ENCODE measurements at places on chromosomes 3 and 15. TPM values are rescaled to one million over a fixed set of nuclear protein-coding genes. Genes with fewer than 3 reads are reported as not detected.
A peak's percentile ranks its signal among the peaks of the same experiment; 100 is the strongest.

- no peak overlapping the region for H3K4me3 ChIP-seq
- DNase-seq = no peak
- no peak overlapping the region for H3K27ac ChIP-seq
- H3K27me3 ChIP-seq = no peaks in the 10 kb centered on the region
- H3K36me3 ChIP-seq = no peaks in the 10 kb centered on the region
- peaks cover 36% of the 10 kb centered on the region for H3K4me1 ChIP-seq
Observed at GRCh38 chr3:194466761-194467356, 19.9 kb downstream of the ATP13A3 start.

The UBE2E2 gene
- 58.1 TPM for total RNA-seq

The CD86 gene
- total RNA-seq = 3.9 TPM

GRCh38 chr15:95365511-95366107 is 964.9 kb upstream of the NR2F2 start:
- H3K36me3 ChIP-seq = no peaks in the 10 kb centered on the region
- no peak for DNase-seq
- peak overlapping the region; percentile 40 for H3K27ac ChIP-seq
- H3K4me3 ChIP-seq = no peak overlapping the region
- no peaks in the 10 kb centered on the region for H3K27me3 ChIP-seq

DNA sequence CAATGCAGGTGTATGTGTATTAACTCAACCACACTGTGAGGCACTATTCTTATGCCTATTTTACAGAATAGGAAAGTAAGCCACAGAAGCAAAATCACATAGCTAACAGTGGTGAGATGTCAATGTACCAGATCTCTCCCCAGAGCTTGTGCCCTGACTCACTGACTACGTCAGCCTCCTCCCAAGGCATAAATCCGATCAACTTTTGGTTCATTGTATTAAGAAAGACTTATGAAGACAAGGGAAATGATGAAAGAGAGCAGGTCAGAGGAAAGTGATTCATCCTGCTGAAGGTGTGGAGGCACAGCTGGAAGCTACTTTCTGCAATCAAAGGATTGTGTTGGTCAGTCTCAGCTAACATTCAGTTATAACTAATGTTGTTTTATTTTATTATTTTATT is 33.0 kb upstream of the SV2B start:
- no peaks in the 10 kb centered on the region for H3K4me1 ChIP-seq
- H3K4me3 ChIP-seq = no peak overlapping the region
- DNase-seq = peak; percentile 64
- no peaks in the 10 kb centered on the region for H3K27me3 ChIP-seq
- H3K36me3 ChIP-seq = no peaks in the 10 kb centered on the region

The ENTPD3 gene
- total RNA-seq = 2.3 TPM

DNA sequence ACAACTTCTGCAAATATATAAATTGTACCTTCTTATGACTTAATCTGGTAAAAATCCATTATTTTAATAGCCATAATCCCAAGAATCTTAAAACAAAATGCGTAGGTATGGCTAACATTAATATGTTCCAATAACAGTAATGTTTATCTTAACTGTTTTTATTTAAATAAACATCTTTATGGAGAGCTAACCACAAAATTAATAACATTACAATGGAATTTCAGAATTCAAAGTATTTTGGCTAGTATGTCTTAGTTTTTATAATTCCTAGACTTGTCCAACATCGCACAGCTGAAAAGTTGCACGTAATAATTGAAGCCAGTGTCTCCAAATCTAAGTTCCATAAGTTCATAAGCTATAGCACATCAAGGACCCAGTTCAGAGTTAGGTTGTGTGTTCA is 47.6 kb downstream of the ANKRD28 start:
- no peaks in the 10 kb centered on the region for H3K27me3 ChIP-seq
- H3K4me3 ChIP-seq = no peak overlapping the region
- H3K27ac ChIP-seq = no peak overlapping the region
- peaks cover 4% of the 10 kb centered on the region for H3K4me1 ChIP-seq
- no peak for DNase-seq
- H3K36me3 ChIP-seq = peaks cover 4% of the 10 kb centered on the region

DNA sequence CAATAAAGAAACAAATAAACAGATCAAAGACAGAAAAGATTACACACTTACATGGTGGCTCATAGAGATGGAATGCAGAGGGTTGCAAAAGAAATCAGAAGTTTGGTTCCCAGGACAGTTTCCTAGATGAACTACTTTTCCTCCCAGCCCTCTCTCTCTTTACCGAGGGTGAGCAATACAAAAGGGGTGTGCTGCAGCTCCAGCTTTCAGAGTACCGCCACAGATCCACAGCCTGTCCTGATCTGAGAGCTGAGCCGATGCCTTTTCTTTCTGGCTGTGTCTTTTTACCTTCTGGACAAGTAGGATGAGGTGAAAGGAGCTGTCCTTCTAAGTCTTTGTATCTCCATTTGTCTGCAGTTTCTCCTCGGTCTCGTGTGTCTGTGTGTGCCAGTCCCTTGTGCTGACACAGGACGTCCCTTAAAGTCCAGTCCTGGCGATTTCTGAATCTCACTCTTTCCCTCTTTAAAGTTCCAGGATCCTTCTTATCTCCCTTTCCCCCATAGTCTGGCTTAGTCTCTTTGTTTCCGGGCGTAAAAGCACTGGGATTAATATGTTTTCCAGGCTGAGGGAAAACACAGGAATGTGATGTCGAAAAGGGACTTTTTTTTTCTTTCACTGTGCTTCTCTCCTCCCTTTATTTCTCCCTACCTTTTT is 540 bp downstream of the CCDC80 start:
- peak overlapping the region; percentile 83 for H3K27ac ChIP-seq
- peaks cover 84% of the 10 kb centered on the region for H3K4me1 ChIP-seq
- no peak for DNase-seq

DNA sequence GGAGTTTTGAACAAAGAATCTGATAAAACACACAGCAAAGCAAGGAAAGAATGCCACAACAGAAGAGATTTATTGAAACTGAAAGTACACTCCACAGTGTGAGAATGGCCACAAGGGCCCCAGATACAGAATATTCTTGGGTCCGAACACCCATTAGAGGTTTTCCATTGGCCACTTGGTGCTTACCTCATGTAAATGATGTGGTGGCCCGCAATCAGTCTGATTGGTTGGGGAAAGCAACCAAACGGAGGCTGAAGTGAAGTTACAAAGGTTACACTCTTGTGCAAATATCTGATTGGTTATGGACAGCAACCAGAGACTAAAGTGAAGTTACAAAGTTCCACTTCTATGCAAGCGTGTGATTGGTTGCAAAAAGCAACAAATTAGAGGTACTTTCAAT is 20.4 kb downstream of the NSUN3 start:
- no peaks in the 10 kb centered on the region for H3K27me3 ChIP-seq
- H3K27ac ChIP-seq = no peak overlapping the region
- no peak for DNase-seq
- no peaks in the 10 kb centered on the region for H3K4me1 ChIP-seq
- H3K4me3 ChIP-seq = no peak overlapping the region

The XCR1 gene
- not detected for total RNA-seq

The LSMEM2 gene
- not detected for total RNA-seq

DNA sequence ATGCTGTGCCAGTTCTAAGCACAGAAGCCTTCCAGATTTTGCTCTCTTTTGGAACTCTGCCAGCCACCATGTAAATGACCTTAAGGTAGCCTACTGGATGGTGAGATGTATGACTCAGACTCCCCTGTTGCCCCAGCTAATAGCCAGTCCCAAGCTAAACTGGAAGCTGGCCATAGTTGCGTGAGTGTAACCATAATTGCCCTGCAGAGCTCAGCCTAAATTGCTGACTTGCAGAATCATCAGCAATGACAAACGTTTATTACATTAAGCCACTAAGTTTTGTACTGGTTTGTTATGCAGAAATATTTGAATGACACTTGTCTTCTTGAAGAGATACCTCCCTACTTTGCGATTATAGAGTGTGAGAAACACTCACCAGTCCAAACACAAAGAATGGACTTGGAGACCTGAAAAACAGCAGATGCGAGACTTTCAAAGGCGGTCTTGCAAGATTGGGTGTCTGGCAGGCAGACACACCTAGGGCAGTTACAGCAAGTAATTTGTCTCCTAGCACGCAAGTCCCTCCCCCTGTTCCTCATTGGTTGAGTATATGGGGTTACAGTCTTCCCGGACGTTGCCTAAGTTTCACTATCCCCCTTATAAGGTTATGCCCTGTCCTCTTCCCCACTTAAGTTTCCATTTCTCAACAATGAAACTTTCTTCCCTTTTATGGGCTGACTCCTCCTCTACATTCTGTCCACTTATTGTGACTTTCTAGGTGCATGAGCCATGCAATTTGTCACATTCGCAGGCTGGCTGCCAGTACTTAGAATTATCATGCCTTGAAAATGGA is 83.6 kb upstream of the XCR1 start:
- no peak overlapping the region for H3K4me3 ChIP-seq
- DNase-seq = no peak
- no peaks in the 10 kb centered on the region for H3K36me3 ChIP-seq
- no peaks in the 10 kb centered on the region for H3K27me3 ChIP-seq
- peak overlapping the region; percentile 6 for H3K27ac ChIP-seq
- peaks cover 13% of the 10 kb centered on the region for H3K4me1 ChIP-seq

GRCh38 chr15:45689616-45690015 is 54.8 kb downstream of the SQOR start:
- no peak for DNase-seq
- H3K27me3 ChIP-seq = no peaks in the 10 kb centered on the region
- no peaks in the 10 kb centered on the region for H3K4me1 ChIP-seq
- no peak overlapping the region for H3K27ac ChIP-seq

The THRB gene
- total RNA-seq = 31.5 TPM

The TMCO5A gene
- total RNA-seq = not detected

The SSR3 gene
- 206 TPM for total RNA-seq

DNA sequence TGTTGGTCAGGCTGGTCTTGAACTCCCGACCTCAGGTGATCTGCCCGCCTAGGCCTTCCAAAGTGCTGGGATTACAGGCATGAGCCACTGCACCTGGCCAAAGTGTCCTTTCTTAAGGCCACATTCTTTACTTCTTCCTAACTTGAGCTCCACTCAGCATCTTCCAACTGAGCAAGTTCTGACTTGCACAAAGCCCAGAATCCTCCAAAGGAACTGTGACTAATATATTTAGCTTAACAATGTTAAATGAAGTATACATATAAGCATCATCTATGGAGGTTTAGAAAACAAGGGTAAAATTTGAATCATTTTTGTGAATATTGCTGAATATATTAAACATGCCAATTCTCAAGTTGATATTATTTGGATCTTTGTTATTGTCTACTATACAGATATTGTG is 93.7 kb downstream of the SHQ1 start:
- no peaks in the 10 kb centered on the region for H3K4me1 ChIP-seq
- H3K27me3 ChIP-seq = no peaks in the 10 kb centered on the region
- DNase-seq = no peak
- peaks cover 6% of the 10 kb centered on the region for H3K36me3 ChIP-seq
- no peak overlapping the region for H3K27ac ChIP-seq

- peaks cover 50% of the 10 kb centered on the region for H3K36me3 ChIP-seq
- no peaks in the 10 kb centered on the region for H3K27me3 ChIP-seq
- peaks cover 9% of the 10 kb centered on the region for H3K4me1 ChIP-seq
- no peak overlapping the region for H3K27ac ChIP-seq
- H3K4me3 ChIP-seq = no peak overlapping the region
Observed at GRCh38 chr15:63258658-63259057, 18.7 kb upstream of the APH1B start.

DNA sequence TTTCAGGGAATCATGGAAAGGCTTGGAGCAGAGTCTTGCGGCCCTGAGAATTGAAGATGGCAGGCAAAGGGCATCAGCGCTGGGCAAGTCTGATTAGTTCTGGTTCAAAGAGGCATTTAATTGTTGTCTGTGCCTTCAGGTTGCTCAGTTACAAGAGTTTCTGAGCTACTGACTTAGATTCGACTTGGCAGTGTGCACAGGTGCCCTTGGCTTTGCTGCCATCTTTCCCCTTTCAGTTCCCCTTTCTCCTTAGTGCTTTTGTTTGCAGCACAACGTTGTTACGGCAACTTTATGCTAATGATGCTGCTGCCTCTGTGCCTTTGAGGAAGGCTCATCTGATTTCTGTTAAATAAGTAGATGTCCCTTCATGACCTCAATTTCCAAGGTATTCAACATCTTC is 12.5 kb downstream of the P2RY14 start:
- DNase-seq = no peak
- no peaks in the 10 kb centered on the region for H3K36me3 ChIP-seq
- H3K27ac ChIP-seq = peak overlapping the region; percentile 78
- peaks cover 68% of the 10 kb centered on the region for H3K4me1 ChIP-seq

DNA sequence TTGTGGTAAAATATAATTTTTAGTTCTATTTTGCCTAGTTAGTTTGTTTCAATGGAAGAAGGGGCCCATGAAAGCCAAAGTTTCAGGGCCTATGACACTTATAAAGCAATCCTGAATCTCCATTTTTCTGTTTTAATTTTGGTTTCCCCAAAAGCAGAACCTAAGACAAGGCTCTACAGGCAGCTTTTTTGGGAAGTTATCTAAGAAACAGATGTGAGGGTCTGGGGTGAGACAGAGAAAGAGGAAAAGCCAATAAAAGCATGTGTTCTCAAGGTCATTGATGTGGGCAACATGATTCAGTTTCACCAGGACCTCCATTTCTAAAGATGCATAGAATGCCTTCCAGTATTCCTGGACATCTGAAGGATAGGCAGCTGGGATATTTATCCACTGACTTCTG is 598.5 kb downstream of the PDCD6IP start:
- H3K27ac ChIP-seq = no peak overlapping the region
- no peak overlapping the region for H3K4me3 ChIP-seq
- H3K4me1 ChIP-seq = no peaks in the 10 kb centered on the region
- DNase-seq = no peak

- H3K4me1 ChIP-seq = no peaks in the 10 kb centered on the region
- no peaks in the 10 kb centered on the region for H3K27me3 ChIP-seq
- no peak overlapping the region for H3K27ac ChIP-seq
- no peak for DNase-seq
- H3K4me3 ChIP-seq = no peak overlapping the region
- H3K36me3 ChIP-seq = no peaks in the 10 kb centered on the region
Observed at GRCh38 chr3:56052188-56052587, 416.1 kb downstream of the ERC2 start.

GRCh38 chr3:133777807-133778568 is 27.6 kb upstream of the SRPRB start:
- no peak overlapping the region for H3K27ac ChIP-seq
- H3K36me3 ChIP-seq = no peaks in the 10 kb centered on the region
- H3K4me3 ChIP-seq = no peak overlapping the region
- H3K4me1 ChIP-seq = no peaks in the 10 kb centered on the region
- no peaks in the 10 kb centered on the region for H3K27me3 ChIP-seq
- DNase-seq = no peak

GRCh38 chr3:131231710-131232389 is 149.7 kb upstream of the NUDT16 start:
- H3K4me1 ChIP-seq = no peaks in the 10 kb centered on the region
- no peak overlapping the region for H3K4me3 ChIP-seq
- H3K27ac ChIP-seq = no peak overlapping the region
- no peak for DNase-seq
- no peaks in the 10 kb centered on the region for H3K36me3 ChIP-seq

- H3K36me3 ChIP-seq = no peaks in the 10 kb centered on the region
- H3K27me3 ChIP-seq = no peaks in the 10 kb centered on the region
- no peak overlapping the region for H3K4me3 ChIP-seq
- no peak overlapping the region for H3K27ac ChIP-seq
- DNase-seq = no peak
- H3K4me1 ChIP-seq = no peaks in the 10 kb centered on the region
Observed at GRCh38 chr15:93180656-93181055, 91.6 kb upstream of the RGMA start.

The TRNT1 gene
- 15.7 TPM for total RNA-seq

GRCh38 chr15:83695246-83695645 is 41.3 kb downstream of the ADAMTSL3 start:
- H3K4me1 ChIP-seq = peaks cover 45% of the 10 kb centered on the region
- H3K4me3 ChIP-seq = no peak overlapping the region
- H3K27me3 ChIP-seq = no peaks in the 10 kb centered on the region
- peak overlapping the region; percentile 66 for H3K27ac ChIP-seq
